ENCODE measurements at places on chromosomes 12 and 14.

DNA sequence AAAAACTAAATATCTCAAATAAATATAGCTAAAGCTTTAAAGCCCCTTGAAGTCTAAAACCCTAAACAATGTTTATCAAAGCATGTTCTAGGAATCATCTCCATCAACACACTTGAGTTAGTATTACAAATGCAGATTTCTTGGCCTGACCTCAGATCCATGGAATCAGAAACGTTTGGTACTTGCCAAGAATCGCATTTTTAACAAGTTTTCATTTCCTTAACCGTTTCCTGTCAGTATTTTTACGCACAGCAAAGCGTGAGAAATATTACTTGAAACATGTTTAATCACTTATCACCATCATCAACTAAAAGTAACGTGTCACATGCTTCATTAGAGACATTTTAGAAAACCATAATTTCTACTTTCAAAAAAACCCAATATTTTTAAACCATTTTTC, 9.7 kb downstream of the SLCO1C1 start:
- DNase-seq = no peak

GRCh38 chr14:104865631-104866441, 768 bp downstream of the CEP170B start:
- DNase-seq = peak; percentile 14

DNA sequence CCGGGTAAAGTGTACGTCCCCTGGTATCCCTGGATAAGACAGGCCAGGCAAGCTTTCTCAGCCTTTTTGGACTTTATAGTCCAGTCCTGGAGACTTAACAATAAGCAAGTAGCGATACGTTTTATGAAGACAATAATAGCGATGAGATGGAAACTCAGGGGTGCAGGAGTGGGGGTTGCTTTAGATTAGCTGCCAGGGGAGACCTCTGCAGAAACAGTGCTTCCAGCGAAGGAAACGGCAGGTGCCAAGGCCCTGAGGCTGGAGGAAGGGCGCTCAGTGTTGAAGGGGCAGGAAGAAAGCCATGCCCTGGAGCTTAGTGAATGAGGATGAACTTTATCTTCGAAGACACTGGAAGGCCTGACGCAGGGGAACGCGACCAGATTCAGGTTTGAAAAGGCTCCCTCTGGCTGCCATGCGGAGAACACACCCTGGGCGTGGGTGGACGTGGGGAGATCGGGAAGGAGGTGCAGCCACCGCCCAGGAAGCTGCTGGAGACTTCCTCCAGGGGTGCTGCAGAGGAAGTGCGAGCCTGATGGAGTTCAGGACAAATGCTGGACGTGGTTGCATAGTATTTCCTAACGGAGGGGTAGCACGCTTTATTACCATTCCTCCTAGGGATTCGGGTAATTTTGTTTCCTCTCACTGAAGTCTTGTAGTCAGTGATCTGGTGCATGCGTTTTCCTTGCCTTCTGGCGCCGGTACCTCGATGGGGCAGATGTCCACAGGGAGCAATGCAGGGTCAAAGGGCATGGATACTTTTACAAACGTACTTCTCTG, 26.1 kb upstream of the UBC start:
- peak; percentile 52 for DNase-seq

DNA sequence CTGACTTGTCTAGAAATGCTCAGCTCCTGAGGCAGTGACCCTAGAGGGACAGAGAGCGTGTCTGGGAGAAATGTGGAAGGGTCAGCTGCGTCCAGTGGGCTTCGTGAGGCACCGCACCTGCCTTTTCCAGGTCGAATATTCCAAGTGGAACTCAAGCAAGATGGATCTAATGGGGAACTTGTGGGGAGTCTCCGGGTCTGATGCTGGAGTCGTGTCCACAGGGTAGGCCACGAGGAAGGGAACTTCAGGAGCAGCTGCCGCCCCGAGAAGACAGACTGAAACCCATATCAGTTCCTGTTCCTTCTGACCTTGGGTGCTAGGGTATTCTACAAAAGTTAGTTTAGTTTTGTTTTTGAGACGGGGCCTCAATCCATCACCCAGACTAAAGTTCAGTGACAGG, 67.5 kb downstream of the TNFAIP2 start:
- DNase-seq = no peak

DNA sequence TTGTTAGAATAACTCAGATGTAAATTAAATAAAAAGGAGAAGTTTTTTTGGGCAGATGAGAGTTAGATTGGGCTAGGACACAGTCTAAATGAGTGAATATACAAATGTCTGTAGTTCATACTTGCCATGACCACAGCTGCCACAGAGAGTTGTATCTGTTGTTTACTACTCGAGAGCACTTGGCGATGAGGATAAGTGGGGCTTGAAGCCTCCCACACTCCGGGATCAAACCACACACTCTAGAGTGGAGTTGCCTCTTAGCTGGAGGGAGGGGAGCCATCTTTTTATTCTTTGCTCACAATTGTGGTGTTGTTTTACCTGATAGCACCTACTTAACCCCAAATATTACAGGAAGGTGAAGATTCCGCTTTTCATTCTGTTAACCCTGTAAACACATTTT, 27.5 kb downstream of the BEST3 start:
- DNase-seq = no peak

- DNase-seq = no peak
Observed at GRCh38 chr14:64717870-64718269, 13.6 kb downstream of the PLEKHG3 start.

GRCh38 chr12:14885718-14886221, at the start of gene MGP:
TSS of gene MGP (minus strand) at chr12:14885854. CDS start at chr12:14885791, 63 bp downstream.
- peak; percentile 3 for DNase-seq

- DNase-seq = peak; percentile 42
Observed at GRCh38 chr12:54431911-54432814, 13.1 kb upstream of the ITGA5 start.

DNA sequence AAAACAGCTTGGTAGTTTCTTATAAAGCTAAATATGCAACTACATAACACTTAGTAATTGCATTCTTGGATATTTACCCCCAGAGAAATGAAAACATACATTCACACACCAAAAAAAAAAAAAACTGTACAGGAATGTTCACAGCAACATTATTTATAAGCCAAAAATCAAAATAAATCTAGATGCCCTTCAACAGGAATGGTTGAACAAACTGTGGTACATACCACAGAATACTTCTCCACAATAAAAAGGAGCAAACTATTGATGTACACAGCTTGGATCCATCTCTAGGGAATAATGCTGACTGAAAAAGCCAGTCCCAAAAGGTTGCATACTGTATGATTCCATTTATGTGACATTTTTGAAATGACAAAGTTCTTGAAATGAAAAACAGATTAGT, 62.1 kb upstream of the SLC38A4 start:
- DNase-seq = no peak

GRCh38 chr14:55807053-55807880, 227.3 kb downstream of the KTN1 start:
- DNase-seq = no peak
